MV-4-11 (cell line): ENCODE measurements at places on chromosomes 2 and 18.
A peak's percentile ranks its signal among the peaks of the same experiment; 100 is the strongest.

GRCh38 chr2:86082756-86083155 lies 22.9 kb downstream of the POLR1A start:
- DNase-seq, result no peak

DNA sequence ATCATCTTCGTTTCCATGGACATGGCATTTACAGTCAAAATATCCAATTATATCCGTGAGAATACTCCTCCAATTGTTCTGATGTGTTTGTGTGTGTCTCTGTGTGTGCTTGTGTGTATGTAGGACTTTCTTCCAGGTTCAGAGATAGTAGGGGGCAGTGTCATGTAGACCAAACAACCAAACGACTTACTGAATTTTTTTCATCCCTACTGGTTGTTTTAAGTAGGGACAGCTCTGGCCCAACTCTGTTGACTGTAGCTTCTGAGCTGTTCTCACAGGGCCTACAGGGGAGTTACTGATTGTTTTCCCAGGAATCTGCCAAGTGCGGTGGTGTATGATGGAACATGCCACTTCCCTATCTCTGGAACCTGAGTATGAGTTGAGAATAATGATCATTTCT lies 69.6 kb downstream of the ETAA1 start:
- no peak for DNase-seq

DNA sequence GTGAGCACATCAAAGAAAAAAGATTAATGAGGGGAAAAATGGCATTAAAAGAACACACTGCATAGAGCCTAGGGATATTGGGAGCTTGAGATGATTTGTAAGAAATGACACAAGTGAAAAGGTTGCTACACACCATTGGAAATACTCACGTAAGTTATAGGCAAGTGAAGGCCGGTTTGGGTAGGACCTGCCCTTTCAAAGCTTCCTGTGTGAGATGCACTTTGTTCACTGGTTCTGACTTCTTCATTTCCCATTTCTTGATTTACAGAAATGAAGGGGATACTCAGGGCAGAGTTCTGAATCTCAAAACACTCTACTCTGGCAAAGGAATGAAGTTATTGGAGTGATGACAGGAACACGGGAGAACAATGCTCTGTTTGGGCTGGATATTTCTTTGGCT lies at the start of gene IL18RAP:
IL18RAP (plus strand) TSS at position 251 of the 400 bp plus-strand sequence; CDS start at position 369, 118 bp downstream.
- no peak for DNase-seq

- no peak for DNase-seq
Measured at GRCh38 chr2:220660277-220661145, 911.6 kb downstream of the EPHA4 start.

- no peak for DNase-seq
Measured at GRCh38 chr18:52395146-52395852, 55.3 kb downstream of the DCC start.

DNA sequence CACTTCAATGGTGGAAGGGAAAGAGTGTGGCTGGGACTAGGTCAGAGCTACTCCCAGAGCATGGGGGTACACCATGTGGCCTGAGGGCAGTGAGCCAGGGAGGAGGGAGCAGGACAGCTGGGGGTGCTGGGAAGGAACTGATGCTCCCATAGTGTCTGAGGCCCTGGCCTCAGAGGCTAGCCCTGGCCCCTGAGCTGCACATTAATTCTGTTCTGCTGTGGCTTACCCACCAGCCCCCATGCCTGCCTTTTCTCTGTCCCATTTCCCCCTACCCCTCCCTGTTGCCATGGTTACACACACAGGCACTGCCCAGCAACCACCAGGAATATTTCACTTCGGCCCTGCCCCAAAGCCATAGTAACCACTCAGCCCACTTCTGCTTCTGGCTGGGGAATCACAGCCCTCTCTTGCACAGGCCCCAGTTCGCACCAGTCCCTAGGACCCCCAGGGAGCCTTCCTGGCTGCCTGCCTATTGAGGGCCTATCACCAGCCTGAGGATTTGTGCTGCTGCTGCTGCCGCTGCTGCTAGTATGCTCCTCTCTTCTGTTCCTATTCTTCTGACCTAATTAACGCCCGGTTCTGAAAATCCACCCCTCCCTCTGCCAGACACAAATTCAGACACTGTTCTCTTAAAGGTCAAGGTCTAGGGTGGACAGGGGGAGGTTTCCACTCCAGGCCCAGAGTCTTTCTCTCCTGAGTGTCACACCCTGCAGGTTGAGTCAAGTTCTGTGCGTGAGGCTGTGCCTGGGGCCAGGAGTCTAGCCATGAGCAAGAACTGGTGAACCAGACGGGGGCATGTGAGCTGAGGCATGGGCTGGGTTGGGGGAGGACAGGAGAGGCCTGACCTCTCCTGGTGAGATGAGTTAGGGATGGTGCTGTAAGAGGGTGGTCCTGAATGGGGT lies 87.1 kb upstream of the MCFD2 start:
- DNase-seq, result peak; percentile 87

GRCh38 chr18:79396431-79397246 lies 909 bp downstream of the NFATC1 start:
- peak; percentile 28 for DNase-seq

- DNase-seq, result no peak
Measured at GRCh38 chr2:100935372-100935752, 66.7 kb upstream of the RPL31 start.

DNA sequence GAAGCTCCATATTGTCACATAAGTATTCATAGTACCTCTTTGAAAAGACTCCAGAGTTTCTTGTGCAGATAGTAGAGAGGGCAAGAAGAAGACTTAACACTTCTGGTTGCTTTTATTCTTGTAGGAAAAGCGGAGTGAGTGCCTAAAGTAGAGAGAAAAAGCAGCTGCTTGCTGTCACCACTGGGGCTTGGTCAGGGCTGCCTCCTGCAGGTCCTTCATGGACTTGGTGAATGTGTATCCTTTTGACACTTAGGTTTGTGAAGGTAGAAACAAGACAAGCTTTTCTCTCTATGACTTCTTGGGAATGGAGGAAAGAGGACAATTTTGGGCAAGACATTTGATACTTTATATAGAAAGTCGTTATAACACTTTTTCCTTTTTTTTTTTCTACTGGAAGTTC lies 312.8 kb upstream of the FANCL start:
- DNase-seq, result no peak

DNA sequence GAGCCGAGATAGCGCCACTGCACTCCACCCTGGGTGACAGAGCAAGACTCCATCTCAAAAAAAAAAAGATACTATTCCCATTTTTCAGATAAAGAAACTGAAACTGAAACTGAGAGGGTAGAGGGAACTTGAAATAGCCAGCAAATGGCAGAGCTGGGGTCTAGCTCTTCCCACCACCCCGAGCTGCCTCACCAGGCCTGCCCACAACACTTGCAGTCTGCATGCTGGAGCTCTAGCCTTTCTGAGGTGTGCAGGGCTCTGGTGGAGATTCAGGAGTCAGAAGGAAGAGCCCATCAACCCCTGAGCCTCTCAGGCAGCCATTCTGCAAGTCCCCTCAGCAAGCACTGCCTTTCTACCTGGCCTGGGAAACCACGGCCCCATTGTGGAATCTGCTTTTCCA lies 14.3 kb downstream of the EDAR start:
- peak; percentile 46 for DNase-seq

GRCh38 chr18:63534615-63535014 lies 7.6 kb upstream of the SERPINB12 start:
- peak; percentile 72 for DNase-seq

DNA sequence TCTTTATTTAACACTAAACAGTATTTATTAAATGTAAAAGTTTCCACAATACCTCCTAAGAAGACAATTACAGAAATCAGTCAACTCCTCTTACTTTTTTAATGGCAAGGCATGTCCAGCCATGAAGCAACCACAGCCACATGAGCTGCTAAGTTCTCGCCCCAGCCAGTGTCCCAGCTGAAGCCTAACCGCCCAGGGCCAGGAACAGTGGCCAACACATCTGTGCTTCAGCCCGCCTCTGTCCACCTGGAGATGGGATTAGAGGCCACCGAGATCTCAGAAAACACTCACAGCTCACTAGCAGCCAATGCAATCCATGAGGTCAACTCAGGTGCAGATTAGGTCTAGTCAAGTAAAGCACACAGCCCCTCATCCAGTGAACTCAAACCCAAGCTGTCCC lies 40.2 kb downstream of the PID1 start:
- DNase-seq, result no peak

- DNase-seq, result no peak
Measured at GRCh38 chr18:72630991-72631390, 86.8 kb upstream of the CBLN2 start.

DNA sequence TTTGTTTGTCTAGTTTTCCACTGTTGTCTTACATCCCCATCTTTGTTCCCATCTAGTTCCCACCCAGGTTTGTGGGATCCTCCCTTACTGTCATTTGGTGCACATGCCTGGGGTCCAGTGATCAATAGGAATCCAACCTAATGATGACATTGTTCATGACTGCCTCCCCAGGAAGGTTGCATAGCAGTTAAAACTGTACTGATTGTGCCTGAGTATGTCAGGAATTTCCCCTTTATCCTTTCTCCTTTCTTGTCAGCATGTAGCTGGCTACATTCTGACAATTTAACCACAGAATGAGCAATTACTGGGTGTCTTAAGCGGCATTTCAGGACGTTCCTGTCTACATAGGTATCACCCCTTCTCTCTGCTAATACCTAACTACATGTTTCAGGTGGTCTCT lies 653.0 kb downstream of the CNTNAP5 start:
- DNase-seq, result no peak

DNA sequence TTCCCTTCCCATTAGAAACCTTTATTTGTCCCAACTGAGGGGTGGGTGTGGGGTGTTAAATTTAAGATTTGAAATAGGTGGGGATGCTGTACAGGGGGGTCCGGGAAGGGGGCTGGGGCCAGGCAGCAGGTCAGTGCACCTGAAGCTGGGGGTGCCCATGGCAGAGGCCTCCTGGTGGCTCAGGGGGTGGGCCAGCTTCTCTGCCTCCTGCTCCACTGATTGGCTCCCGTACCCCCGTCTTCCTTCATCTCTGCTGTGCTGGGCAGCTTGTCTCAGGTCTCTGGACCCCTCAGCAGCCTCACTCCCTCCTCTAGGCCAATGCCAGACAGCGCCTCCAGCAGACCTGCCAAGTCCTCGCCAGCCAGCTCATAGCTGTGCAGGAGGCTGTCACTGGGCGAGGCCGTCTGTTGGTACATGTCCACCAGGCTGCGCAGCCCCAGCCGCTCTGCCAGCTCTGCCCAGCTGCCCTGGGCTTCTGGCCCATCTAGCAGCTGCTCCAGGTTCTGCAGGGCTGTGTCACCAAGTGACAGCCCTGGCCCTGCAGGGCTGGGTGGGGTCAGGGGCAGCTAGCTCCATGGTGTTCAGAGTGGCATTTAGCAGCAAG lies 2.0 kb upstream of the ANKRD62 start:
- no peak for DNase-seq

DNA sequence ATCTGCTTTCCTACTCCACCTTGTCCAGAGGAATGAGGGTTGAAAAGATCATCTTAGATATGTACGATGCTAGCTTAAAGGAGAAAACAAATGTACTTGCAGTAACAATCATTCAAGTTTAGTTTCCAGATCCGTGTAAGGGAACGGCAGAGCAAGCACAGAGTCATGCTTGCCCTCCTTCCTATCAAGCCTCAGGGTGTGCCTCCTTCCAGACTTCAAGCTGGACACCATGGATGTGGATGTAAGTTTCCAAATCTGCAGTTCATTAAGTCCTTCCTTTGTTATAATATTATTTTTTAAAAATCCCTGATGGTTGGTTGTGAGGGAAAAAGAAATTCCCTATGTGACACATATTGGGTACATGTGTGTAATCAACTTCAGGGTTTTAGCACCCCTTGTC lies 238.9 kb upstream of the NT5C1B start:
- DNase-seq, result no peak

DNA sequence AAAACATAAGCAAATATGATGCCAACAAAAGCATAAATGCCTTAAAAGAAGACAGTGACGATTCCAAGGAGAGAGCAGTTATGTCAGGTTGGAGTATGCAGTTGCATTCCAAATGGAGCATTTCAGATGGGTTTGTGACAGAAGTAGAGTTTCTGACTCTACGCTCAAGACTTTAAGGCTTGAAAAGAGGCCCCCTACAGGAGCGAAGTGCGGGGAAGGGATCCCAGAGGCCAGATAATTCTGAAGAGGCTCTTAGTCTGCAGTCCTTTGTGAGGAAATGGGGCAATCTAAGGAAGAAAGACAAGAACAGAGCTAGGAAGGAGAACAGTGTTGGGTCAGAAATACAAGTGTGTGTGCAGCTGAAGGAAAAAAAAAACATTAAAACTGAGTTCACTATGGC lies 95.5 kb downstream of the ZNF521 start:
- DNase-seq, result no peak

DNA sequence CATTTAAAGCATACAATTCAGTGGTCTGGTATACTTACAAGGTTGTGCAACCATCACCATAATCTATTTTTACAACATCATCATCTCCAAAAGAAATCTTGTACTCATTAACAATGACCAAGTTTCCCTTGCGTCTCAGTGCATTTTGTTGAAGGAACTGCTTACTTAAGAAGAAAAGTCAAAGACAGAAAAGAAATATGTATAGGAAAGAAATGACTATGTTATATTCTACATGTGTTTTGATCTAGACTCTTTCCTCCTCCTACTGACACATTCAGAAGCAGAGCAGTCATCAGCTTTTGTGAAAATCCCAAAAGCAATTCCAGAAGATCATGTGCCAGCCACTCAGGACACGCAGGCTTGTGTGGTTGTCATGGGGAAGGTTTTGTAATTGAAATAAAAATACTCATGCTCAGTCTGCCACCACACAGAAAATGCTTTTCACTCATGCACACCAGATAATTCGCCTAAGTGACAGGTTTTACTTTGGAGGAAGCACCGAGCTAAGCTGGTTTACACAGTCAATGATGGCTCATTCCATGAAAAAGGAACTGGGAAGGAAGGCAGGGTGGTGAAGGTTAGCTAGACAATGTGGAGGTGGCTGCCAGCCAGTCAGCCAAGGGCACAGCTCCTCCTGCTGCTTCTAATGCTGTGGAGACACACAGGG lies 158.5 kb upstream of the REV1 start:
- peak; percentile 41 for DNase-seq

DNA sequence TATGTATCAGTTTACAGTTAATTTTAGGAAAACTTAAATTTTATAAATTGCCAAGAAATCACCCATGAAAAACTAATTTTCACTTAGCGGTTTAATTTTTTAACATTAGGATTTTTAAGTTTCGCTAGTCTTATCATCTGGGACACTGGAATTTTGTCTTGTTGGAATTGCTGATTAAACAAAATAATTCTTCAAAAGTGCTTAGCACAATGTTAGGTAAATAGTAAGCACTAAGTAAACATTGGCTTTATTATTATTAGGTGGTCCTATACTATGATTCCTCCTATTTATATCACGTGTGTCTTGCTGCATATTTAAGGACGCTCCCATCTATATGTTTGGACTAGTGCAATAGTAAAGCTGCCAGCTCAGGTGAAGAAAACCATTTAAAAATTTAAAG lies 54.6 kb upstream of the MAP4K3 start:
- no peak for DNase-seq

DNA sequence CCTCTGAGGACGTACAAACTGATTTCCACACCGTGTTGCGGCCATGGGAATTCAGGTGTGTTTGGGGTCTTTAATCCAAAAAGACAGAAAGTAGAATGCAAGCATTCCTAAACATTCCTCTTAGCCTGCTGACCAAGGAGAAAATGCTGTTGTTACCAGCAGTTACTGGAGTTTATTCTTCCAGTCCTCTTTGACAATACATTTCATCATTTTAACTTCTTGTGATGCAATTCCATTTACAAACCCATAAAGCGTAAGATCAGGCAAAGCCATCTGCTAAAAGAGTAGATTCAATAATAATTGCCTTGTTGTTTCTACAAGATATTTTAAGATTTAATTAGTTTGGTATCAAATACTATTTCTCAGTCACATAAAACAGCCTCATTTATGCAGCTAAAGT lies 32.7 kb downstream of the SPIRE1 start:
- peak; percentile 6 for DNase-seq

- no peak for DNase-seq
Measured at GRCh38 chr2:8462899-8463648, 218.8 kb upstream of the ID2 start.
